Spleen (tissue), 13 donors: ENCODE measurements at places on chromosomes 6 and 20. TPM values are rescaled to one million over a fixed set of nuclear protein-coding genes. Genes with fewer than 3 reads are reported as not detected.

GRCh38 chr20:16691381-16691780, 38.4 kb upstream of the SNRPB2 start:
- DNase-seq, result no peak

GLYATL3 gene
- polyA plus RNA-seq, result not detected

DNA sequence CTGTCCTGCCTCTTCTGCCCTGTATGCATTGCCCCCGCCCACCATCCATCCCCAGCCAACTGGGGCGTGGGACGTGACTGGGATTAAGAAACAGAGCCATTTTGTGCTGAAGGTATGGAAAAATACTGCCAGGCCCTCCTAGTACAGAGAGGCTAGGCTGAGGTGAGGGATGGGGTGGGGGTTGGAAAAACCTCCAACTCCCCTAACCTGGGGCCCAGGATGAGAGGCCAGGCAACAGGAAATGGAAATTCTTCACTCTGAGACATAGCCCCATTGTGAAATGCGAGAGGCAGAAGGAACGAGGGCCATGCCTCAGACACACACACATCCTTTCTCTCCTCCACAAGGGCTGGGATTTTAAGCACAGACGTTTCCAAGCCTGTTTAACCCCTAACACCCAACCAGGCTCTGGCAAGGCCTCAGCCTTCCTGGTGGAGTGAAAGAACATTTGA, 19.9 kb downstream of the KCNK5 start:
- DNase-seq, result no peak

DNA sequence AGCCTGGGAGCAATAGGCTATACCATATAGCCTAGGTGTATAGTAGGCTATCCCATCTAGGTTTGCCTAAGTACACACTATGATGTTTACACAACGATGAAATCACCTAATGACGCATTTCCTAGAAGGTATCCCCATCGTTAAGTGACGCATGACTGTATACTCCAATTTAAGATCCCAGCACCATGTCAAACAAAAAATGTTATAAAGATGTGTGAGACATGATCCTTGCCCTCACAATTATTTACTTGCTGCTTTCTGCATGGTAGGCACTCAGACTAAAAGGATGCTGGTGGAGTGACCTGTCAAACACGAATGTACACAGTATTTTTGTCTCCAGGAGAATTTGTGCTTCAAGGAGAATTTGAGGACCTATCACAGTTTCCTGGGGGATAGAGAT, 32.3 kb downstream of the SNAP25 start:
- DNase-seq, result no peak

DNA sequence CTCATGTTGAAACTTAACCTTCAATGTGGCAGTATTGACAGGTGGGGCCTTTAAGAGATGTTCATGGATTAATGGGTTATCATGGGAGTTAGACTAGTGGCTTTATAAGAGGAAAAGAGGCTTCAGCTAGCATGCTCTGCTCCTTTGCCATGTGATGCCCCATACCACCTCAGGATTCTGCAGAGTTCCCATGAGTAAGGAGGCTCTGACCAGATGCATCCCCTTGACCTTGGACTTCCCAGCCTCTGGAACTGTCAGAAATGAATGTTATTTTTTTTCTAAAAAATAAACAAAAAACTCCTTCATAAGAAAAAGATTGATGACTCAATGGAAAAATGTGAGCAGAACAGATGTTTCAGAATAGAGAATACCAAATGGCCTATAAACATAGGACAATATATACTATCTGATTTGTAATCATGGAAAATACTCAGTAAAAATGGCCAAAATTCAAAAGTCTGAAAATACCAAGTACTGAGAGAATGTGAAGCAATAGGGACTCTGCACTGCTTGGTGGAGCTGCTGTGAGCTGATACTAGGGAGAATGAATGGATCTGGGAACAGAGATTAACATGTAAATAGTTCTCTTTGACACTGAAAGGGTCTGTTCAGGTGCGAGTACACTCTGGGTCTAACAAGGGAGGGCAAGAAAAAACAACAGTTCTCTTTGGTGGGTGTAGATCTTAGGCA, 7.4 kb upstream of the TRIM39 start:
- DNase-seq, result no peak

DNA sequence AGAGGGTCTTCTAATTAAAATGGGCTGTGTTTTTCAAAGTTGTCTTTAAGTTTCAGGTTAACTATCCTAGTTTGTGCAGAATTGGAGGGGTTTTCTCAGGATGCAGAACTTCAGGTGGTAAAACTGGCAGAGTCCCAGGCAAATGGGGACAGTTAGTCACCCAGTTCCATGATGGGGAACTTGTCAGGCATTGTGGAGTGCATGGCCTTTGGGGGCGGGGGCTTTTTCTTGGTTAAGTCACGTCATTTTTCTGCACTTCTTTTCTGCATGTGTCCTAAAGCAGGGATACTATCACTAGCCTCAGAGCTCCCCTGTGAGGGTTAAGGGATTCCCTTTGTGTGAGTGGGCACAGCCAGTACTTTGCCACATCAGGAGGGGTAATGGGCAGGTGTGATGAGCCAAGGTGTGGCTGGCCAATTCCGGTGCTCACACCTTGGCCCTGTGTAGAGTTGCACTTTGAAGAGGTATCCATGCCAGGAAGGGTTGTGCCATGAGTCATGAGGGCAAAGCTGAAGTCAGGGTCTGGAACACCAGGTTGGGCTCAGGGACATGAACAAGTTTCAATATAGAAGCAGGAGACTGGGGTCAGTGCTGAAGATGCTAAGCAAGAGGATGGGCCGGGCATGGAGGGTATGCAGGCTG, 126.0 kb upstream of the RREB1 start:
- no peak for DNase-seq

GRCh38 chr6:56101141-56101553, 146.2 kb downstream of the COL21A1 start:
- no peak for DNase-seq

DNA sequence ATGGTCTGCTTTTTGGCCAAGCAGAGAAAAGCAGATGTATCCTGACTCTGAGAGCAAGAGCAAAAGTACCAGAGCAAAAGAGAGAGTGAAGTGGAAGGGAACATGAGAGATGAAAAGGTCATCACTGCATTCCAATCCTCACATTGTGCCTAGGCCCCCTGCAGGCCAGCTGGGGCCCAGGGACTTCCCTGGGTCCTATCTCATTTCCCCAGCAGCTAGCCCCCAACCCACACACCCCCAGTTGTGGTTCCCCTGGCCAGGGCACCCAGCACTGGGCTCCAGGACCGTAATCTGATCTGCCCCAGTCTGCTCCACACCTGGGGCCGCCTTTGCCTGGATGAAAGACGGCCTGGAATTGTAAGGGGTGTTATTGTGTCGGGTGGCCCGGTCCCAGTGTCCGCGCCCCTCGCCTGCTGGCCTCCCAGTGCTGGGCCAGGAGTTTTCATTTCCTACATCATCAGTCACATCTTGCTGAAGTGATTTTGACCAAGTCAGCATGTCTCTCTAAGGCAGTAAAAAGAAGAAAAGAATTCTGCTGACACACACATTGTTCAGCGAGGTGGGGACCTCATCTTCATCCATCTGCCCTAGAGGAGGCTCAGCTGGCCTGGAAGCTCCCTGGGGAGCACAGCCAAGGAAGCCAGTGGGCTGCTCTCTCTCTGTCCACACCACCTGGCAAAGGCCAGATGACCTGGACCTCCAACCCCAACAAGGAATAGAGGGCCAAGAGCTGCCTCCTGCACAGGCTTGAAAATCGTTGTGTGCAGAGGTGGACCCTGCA, 4.0 kb upstream of the BMP7 start:
- DNase-seq, result no peak

DNA sequence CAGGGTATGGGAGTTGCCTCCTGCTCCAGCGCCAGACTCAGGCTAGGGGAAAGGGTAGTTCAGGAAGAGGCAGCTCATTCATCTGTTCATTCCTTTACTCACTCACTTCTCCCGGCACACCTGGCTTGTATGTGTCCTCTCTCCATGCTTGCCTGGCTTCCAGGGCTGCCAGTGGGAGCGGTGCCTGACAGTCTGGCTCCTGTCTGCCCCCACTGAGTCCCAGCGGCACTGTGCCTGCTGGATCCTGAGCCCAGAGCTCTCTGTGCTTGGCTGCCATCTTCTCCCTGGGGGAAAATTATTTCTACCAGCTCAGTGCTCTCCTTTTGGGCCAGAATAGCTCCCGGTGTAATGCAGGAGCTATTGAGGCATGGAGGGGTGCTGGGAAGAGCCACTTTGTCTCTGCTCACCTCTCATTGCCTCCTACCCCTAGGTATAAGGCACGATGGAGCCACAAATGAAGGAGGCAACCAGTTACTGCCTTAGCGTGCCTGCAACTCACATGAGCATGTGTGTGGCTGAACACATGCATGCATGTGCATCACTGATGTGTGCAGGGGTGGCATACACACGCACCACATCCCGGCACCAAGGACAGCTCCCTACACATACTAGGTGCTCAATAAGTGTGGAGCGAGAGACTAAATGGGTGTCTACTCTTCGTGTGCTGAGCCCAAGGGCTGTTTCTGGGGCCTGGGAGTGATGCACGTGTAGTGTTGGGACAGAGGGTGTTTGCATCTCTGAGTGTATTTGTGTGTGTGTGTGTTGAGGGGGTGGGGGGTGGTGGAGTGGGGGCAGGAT, 46.6 kb downstream of the CDH22 start:
- DNase-seq, result no peak

DNA sequence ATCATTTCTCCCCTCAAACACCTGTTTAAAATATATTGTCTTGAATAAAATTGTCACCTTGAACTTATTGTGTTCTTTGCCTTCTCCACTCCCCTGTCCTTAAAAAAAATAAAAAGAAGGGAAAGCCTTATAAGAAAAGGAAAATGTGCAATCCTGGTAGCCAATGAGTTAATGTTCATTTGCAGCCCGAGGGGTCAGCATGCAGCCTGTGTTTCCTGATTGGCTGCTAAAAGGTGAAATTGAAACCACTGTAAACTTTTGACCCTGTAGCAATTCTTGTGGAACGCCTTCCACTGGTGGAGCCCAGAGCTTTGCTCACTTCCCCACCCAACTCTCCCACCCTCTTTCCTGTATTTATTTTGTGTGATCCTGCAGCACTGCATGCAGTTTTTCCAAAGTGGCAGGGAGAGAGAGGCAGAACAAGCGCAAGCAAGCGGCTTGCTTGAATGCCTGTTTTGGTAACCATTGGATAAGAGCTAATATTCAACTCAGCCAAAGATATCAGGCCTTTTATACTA, 74.9 kb downstream of the NCOA3 start:
- no peak for DNase-seq

- peak; percentile 85 for DNase-seq
These were observed at the start of gene HRH3 for GRCh38 chr20:62219992-62220665. Gene HRH3 (minus strand): TSS chr20:62220278. CDS start chr20:62219970, 308 bp downstream.

C20orf204 gene
- 1.5 TPM for polyA plus RNA-seq

DNA sequence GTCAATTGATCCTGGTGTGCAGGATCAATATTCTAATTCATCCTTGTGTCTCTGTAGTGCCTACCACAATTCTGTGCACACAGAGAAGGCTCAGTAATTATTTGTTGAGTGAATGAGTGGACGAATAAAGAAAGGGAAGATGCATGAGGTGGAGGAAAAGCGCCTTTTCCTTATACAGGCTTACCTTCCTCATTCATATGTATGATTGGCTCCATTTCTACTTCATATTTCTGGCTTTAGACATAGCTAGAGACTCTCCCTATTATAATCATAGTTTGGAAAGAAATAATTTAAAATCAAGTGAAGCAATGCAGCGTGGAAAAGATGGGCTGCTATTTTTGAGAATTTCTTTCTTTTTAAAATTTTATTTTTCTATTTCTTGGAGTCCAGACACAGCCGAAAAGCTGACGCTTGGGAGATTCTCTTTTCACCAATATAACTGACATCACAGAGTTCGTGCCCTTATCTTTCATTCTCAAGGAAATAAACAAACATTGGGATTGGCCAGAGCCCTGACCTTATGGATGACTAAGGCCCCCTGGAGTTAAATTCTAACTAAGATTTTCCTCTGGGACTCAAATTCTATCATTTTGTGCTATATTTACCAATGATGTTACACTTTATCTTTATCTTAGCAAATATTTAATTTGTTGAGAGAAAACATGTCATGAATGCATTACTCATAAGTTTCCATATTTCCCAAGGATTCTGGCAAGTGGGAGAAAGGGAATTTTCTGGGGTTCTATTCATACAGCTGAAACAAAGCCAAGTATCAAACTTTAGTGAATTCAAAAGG, 48.1 kb downstream of the PRL start:
- no peak for DNase-seq

DNA sequence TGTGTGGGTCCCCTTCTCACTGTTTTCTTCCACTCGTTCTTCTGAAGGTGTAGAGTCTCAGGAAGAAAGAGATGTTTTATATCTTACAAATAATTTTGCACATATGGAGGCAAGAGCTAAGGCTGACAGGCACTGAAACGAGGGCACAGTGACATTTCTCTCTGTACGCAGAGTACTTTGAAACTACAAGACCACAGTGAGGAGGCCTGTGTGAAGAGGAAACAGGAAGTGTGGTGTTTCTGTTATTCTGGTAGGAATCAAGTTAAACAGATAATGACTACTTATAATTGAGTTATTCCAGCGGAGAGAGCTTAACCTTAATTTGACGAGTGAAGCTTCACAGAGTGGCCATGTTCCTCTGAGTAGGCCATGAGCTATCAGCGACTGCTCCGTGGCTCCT, 4.8 kb downstream of the CDH4 start:
- no peak for DNase-seq

HTR1E gene
- not detected for polyA plus RNA-seq

DNA sequence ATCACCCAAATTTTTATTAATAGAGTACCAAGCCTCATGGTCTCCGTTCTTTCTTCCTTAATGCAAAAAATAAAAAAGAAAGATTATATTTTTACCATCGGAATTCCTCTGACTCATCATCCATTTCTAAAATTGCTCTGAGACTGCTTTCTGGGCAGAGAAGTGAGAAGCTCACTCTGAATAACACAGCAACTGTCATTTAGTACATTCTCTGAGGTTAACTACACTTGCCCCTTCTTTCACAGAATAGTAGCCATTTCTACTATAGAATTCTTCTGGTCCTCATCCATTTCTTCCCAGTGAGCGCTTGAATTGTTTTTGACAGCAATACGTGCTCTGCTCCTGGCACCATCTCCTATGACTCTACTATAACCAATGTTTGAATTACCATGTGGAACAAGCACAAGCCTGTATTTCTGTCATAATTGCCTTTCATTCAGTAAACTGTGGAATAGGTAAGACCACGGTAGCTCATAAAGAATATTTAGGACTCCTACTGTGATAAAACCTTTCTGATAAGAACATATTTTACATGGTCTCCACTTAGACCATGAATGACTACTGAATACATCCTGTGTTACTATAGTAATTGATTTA, 435.5 kb upstream of the NRSN1 start:
- DNase-seq, result no peak

TRIM31 gene
- not detected for polyA plus RNA-seq

DNA sequence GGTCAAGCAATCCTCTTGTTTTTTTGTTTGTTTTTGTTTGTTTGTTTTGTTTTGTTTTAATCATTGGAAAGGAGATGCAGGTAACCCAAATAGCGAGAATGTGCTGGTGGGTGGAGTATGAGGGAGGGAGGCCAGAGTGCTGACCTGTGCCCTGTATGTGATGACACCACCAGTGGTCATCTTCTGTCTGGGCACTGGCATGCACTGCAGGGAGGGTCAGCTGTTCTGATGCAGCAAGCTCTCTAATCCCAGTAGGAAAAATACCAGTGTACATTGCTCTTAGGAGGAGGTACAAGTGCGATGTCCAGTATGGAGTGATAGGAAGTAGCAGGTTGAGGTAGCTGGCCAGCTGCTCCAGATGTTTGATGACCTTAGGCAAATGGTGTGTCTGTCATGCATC, 2.9 kb upstream of the CST1 start:
- DNase-seq, result no peak

SSTR4 gene
- polyA plus RNA-seq, result not detected

GRCh38 chr6:7697820-7698623, 27.9 kb upstream of the BMP6 start:
- no peak for DNase-seq

- DNase-seq, result no peak
These were observed 20.6 kb upstream of the AKIRIN2 start for GRCh38 chr6:87722540-87723169.

GRCh38 chr6:39530201-39530759, 194.9 kb downstream of the KIF6 start:
- DNase-seq, result no peak
